ENCODE measurements at places on chromosomes 3 and 15.

- no peak for DNase-seq
Observed at GRCh38 chr15:66882251-66883020, 180.4 kb downstream of the SMAD6 start.

DNA sequence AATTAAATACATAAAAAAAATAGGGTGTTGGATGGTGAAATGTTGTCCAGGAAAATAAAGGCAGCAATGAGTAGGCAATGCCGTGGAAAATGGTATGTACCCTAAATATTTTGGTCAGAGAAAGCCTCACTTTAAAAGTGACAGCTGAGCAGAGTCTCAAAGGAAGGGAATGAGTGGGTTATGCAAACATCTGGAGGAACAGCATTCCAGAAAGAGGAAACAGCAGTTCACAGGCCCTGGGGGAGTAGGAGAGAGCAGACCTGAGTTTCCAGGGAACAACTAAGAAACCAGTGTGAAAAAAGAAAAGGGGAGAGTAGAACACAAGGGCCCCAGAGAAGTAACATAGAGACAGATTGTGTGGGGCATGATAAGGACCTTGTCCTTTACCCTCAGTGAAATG lies 230.0 kb upstream of the CNTN3 start:
- DNase-seq = no peak

DNA sequence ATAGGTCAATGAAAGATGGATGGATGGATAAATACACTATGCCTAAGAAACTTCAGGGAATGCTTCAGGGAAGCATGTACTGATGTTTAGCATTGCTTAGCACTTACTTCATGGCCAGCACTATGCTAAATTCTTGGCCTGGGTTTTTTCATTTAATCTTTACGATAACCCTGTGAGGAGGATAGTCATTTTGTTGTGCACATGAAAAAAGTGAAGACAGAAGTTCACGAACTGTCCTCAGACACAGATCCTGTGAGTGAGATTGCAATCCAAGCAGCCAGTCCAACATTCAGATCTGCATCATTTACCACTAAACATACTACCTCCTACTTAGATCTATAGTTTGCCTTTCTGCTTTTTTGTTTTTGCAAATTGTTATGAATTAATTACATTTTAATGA lies 510.8 kb upstream of the AGTR1 start:
- no peak for DNase-seq

- no peak for DNase-seq
Observed at GRCh38 chr15:91855241-91855640, 1.7 kb downstream of the SLCO3A1 start.

DNA sequence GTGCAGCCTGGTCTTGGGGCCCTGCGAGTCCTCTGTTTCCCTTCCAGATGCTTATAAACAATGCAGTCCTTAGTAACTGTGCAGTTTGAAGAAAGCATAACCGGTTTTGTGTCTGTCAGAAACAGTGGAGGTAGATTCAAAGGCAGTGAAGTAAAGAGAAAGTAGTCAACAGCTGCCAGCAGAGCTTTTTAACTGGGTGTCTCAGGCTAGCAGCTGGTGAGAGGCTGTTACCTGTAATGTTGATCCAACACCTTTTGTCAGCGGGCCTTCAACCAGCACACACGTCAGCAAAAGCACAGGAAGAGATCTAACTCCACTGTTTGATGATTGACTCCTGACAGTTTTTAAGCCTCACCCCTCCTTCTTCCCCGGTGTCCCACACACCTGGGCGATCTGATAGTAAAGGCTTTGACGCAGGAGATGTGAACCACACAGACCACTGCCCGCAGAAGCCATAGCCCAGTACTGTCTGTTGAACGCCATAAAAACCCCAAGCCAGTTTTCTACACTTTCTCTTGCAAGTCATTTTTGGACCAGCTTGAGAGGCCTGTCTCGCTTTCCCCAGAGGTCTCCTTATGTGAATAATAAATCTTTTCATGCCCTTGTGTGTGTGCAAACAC lies 178.0 kb downstream of the FMN1 start:
- DNase-seq = no peak

DNA sequence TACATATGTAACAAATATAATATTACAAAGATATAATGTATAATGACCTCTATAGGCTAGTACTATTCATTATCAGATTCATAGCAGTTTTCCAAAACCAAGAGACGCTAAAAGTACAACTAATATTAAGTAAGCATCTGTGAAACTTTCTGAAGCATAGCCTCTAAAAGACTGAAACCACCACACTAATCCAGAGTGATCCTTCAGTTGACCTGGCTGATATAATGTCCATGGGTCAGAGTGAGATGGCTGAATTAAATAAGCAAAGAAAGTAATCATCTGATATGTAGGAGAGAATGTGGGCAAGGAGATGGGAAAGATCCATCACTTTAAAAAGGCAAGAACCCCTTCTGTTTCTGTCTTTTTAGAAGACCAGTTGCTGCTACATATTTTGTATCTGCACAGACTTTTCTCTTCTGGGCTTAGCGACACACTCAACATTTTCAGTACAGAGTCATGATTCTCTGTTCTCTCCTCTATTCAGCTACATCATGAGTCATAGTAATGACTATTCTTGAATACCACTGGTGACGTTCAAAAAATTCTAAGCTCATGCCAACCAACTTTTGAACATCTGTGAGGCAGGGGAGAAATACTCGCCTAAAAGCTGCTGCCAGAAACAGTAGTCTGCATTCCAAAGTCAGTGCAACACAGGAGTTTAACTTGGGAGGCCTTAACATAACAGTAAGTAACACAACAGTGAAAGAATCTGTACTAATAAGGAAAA lies 149.6 kb downstream of the MAGI1 start:
- no peak for DNase-seq

DNA sequence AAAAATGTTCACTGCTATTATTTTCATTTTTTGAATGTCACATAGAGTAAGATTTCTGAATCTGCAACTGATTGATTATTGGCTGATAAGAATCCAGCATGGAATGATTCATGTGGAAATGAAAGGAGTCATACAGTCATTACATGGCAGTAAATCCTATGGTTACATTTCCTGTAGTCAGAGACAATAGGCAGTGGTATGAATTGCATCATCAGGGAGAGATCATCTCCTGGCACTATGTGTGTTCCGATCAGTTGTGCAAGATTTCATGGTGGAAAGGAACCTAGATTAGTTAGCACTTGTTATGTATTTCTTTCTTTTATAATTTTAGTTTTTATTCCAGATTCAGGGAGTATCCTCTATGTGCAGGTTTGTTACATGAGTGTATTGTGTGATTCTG lies 38.8 kb downstream of the SLC12A1 start:
- DNase-seq = no peak

DNA sequence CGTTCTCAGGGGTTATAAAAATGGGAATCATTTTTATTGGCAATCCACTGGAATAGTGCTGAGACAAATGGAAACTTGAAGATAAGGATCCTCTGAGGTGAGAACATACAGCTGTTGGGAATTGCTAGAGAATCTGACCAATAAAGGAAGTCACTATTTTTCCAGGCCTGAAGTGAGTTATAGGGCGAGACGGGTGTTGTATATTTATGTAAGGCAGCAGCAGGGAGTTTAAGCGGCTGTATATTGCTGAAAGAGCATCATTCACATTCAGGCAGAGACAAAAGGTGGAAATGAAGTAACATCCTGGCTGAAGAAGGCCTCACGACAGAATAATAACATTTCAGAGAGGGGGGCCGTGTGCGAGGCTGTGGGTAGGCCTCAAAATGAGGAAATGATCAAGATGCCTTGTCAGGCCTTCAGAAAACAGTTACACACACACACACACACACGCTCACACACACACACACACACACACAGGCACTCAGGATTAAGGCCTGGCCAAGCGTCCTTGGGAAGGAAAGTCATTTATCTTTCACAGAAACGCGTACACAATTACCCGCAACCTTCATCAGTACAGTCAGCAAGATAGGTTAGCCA lies 964.9 kb upstream of the NR2F2 start:
- no peak for DNase-seq

GRCh38 chr15:52795464-52796227 lies 5.5 kb upstream of the ONECUT1 start:
- no peak for DNase-seq

GRCh38 chr15:81901319-81901718 lies 144.5 kb downstream of the MEX3B start:
- no peak for DNase-seq

DNA sequence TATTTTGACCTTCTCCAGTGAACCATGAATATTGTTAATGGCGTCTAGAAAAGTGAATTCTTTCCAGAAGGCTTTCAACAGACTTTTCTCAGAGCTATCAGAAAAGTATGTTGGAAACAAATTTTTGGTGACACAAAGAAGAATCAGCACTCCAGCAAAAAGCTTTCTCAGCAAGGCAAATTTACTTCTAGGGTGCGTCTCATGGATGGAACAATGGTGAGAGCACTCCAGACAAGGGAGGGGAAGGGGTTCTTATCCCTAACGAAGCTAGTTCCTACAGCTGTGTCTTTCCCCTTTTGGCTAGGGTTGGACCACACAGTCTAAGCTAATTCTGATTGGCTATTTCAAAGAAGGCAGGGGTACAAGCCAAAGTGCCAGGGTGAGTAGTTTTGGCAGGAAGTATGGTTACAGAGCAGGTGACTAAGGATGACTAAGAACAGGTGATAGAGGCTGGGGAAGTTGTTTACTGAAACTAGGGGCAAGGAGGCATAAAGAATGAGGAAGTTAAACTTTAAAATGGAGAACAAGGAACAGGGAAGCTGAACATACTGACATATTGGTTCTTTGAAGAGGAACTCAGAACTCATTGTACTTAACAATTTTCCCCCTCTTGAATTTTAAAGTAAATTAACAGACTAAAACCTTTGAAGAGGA lies 959.8 kb downstream of the NAALADL2 start:
- no peak for DNase-seq

GRCh38 chr15:52143873-52144272 lies 31.3 kb upstream of the BCL2L10 start:
- no peak for DNase-seq

- no peak for DNase-seq
Observed at GRCh38 chr3:196563721-196564225, 4.6 kb downstream of the WDR53 start.
